ENCODE measurements at places on chromosomes 5 and 9.

DNA sequence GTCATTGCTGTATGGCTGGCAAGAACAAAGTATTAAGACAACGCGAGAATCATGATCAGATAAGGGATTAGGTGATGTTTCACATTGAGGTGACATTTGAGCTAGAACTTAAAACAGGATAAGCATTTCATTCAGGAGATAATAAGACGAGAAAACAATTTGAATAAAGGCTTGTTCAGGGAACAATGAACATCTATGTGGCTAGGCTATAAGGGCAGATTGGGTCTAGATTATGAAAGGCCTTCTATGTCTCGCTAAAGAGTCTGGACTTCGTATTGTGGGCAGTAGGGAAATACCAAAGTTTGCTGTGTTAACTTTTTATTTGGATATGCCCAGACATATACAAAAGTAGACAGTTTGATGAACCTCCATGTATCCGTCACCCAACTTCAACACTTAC, 6.9 kb downstream of the MRPL22 start:
- DNase-seq, result no peak

- peak; percentile 30 for DNase-seq
Observed at GRCh38 chr5:103362211-103362610, 103.6 kb downstream of the MACIR start.

GRCh38 chr5:140162275-140162674, 12.7 kb upstream of the CYSTM1 start:
- DNase-seq, result no peak

DNA sequence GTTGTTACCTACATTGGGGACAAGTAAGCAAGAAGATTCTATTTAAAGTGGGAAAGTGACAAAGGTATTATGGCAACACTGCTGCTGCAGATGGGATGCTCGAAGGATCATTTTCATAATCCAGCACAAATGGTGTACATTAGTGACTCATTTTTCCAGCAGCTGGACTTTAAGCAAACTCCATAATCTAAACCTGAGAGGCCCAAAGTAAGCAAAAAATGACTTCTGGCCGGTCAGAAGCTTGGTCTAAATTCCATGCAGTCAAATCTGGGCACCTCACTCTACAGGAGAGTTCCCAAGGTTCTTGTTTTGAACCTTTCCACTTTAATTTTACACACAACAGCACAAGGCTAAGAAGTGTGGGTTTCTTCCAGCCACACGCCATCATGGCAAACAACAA, 43.6 kb upstream of the TRAF1 start:
- peak; percentile 42 for DNase-seq

DNA sequence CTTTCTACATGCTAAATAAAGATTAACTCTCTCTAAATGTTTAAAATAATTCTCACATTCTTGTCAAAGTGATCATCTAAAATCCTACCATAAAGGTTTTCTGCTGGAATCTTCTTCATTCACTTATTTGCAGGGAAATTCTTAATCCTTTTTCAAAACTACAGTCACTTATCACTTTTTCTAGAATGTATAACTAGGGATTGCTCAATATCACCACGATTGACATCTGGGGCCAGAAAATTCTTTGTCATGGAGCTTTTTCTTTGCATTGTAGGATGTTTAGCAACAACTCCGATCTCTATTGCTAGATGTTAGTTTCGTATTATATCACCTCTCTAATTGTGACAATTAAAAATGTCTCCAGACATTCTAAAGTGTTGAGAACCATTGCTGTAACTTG, 344.9 kb upstream of the PIK3R1 start:
- DNase-seq, result no peak

DNA sequence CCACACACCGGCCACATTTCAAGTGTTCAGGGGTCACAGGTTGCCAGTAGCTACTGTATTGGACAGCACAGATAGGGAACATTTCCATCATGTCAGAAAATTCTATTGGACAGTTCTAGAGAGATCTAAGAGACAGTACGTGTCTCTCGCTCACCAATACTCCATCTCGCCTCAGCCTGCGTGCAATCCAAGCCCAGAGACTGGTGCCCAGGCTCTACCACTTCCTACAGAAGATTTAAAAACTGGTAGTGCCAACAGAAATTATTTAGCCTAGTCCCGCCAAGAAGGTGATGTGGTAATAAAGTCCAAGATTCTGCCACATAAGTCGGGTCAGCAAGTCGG, 390 bp upstream of the SNX2 start:
- DNase-seq, result no peak

- no peak for DNase-seq
Observed at GRCh38 chr9:91604451-91605179, 181.0 kb upstream of the NFIL3 start.

- peak; percentile 61 for DNase-seq
Observed at GRCh38 chr9:107548298-107549142, 59.0 kb upstream of the KLF4 start.

- no peak for DNase-seq
Observed at GRCh38 chr5:53376853-53377252, 103.6 kb upstream of the FST start.

- DNase-seq, result no peak
Observed at GRCh38 chr5:173383711-173384110, 55.5 kb upstream of the STC2 start.

- DNase-seq, result no peak
Observed at GRCh38 chr5:82362636-82363035, 84.5 kb upstream of the RPS23 start.

Data from AG04450 (cell line).